ENCODE measurements at places on chromosomes 11 and 22.

DNA sequence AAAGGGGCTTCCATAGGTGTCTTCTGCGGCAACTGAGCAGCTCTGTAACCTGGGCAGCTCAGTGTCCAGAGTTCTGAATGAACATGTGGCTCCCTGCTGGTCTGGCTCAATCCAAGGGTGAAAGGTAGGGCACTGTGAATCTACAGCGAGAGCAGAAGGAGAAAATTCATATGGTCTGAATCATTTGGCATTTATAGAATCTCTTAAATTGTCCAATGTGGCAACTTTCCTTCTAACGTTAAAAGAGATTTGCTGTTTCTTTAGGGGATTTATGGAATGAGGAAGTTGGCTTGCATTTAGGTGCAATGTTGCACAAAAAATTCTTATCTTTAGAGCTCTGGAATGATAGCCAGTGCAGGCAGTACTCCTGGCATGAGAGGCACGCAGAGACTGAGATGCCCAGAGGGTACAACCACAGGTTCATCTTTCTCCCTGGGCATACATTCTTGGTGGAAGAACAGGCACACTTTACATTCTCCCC lies 17.0 kb downstream of the ATXN10 start:
- no peak for DNase-seq

DNA sequence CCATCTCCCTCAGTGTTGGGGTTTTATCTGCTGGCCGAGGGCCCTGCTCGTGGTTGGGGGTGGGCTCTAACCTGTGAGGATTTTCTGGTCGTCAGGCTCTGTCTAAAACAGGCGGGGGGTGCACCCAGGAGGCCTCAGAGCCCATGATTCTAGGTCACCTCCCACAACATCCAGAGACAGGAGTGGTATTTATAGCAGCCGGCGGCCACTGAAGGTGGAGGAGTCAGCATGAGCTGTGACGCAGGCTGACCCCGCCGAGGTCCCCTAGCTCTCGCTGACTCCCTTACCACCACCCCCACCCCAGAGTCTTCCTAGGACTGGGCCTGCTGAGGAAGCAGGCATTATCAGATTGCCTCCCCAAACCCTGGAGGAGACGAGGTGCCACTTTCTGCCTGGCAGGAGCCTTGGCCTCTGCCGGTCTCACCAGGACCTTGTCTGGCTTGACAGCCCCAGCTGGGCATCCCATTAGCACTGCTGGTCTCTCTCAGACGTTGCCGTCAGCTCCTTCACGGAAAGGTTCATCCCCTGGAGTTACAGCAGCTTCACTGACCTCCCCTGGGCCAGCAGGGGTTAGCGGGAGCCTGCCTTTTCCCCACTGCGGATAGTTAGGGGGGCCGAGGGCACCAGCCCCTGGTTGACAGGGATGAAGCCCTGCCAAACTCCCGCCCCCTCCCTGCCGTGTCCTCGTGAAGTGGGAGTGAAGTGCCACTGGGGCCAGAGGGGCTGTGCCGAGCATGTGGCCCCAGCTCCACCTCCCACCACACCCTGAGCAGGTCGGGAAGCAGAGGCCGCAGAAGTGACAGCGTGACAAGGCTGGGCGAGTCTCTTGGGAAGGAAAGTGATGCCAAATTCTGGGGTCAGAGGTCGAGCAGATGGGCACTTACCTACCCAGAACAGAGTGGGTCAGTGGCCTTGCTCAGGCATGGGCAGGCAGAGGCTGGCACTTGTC lies 26.5 kb downstream of the DAGLA start:
- DNase-seq = no peak

- DNase-seq = no peak
Measured at GRCh38 chr22:43330178-43331068, 12.7 kb downstream of the SCUBE1 start.

DNA sequence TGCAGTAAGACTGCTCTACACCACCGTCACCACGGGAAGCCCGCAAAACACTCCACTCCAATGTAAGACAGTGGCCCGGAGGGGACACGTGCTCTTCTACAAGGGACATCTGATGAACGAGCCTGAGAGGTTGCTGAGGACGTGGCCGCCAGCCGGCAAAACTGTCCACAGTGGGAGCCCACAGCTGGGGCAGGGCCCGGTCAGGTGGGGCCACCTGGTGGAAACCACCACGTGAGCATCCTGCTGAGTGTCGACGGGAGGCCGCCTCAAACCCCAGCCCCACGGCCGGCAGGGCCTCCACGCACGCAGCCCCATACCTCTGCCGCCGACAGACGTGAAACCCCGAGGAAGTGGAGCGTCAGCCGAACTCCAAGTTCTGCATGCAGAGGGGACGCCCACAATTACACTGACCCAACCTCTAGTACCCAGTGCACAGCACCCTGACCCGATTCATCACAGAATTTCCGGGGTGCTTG lies 42.6 kb downstream of the BRD1 start:
- DNase-seq = no peak

GRCh38 chr22:37781434-37782059 lies 26.2 kb upstream of the GCAT start:
- DNase-seq = no peak

DNA sequence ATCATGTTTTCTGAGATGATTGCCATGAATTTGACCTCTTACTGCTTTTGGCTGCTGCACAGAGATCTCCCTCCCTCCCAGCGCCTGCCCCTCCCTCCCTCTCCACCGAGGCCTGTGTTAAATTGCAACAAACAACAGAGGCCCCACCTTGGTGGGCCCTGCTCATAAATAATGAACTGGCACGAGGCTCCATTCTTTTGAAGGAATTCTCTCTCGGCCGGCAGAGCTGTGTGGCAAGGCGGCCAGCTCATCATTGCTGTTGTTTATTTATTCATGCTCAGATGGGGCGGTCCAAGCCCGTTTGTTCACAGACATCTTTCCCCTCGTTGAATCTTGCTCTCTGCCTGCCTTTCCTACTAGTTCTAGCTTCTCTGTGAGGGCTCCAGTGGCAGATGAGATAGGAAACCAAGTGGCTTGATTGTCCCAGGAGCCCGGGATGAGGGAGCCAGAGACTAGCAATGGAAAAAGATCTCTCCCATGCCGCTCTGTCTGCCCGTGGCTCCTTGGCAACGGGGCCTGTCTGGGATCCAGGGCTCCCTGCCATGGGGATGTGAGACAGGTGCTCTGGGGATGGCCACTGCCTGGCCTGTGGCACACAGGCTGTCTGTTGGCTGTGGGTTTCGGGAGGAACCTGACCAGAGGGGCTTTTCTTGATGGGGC lies 192.6 kb downstream of the DSCAML1 start:
- DNase-seq = no peak

GRCh38 chr11:131895865-131896264 lies 525.5 kb downstream of the NTM start:
- no peak for DNase-seq

- no peak for DNase-seq
Measured at GRCh38 chr22:32743046-32743445, 58.5 kb upstream of the TIMP3 start.

GRCh38 chr11:78061088-78061920 lies 2.4 kb upstream of the THRSP start:
- no peak for DNase-seq

GRCh38 chr11:35150454-35150853 lies 11.5 kb downstream of the CD44 start:
- no peak for DNase-seq

Measured in NK-92 treated with Interleukin-12 subunit alpha and Interleukin-12 subunit beta, amount 100 ng/mL, for 24 hours (cell line).